Stimulated activated CD4-positive, alpha-beta T cell treated with anti-CD3 and anti-CD28 coated beads, TNF-alpha, amount 100 ng/mL, for 24 hours (primary cell): ENCODE measurements at places on chromosomes 6 and 20.

DNA sequence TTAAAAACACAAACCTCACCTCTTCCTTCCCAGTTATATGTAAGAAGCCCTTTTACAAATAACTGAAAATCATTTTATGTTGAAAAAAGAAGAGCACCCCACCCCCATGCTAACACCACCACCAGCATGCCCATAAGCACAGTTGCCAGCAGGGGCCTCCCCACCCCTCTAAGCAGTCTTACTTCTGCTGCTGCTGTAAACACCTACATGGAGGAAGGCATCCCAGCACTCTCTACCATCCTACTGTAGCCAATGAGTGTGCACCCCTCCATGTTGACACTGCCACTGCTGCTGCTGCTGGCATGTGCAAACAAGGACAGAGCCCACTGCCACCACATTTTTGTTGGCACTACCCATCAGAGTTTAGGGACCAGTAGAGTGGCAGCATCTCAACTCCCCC lies 49.6 kb upstream of the PHIP start:
- no peak for DNase-seq

DNA sequence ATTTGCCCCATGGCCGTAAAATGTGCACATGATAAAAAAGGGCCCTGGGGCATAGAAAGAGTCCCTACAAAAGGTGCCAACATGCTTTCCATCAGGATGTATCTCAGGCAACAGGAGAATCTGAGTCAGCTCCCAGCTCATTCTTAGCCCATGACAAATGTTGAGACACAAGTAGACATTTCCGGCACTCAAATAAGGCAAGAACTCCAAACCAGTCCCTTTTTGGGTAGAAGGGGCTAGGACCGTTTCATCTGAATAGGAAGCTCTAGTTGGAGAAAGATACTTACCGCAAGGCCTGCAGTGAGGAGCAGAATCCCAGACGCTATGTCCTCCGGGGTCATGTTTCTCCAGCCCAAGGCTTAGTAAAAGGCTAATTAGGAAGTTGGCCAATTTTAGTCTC lies 261.0 kb upstream of the RIN2 start:
- DNase-seq: no peak

DNA sequence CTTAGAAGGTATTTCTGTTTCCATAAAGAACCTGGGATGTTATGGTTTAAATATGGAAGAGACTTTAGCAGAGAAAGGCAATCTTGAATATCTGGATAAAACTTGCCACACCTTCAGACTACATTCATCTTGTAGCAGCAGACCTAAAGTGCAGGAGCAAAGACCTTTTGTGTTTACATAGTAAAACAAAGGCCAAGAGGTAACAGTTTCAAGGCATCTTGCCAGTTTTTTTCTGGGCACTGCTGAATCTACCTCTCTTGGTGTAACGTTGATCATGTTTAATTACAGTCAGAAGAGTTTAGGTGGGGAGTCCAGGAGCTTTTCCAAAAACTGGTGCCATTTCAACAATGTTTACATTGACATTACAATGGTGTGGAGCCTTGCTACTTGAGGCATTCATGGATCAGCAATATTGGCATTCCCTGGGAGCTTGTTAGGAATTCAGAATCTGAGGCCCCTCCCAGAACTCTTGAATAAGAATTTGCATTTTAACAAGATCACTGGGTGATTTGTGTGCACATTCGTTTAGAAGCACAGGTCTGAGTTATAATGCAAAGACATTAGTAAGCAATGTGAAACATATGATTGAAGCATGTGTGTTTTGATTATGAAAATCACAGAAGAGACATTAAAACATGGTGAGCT lies 94.5 kb downstream of the F13A1 start:
- no peak for DNase-seq

DNA sequence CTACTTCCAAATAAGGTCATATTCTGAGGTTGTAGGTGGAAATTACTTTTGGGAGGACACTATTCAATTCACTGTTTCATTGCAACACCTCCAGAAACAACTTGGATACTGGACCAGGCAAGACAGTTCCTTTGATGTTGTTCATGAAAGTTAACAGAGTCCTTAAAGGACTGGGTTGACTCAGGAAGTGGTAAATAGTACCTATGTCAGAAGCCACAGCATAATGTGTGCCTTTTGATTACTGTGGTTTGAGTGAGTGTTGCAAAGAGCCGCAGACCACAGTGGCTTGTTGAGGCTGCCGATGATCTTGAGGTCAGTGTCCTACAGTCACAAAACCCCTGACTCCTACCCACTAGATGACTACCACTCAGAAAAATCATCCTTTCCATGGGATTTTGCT lies 10.9 kb downstream of the IL20RA start:
- peak; percentile 42 for DNase-seq

GRCh38 chr20:24961384-24962181 lies 12.5 kb downstream of the CST7 start:
- DNase-seq: no peak

- no peak for DNase-seq
Measured at GRCh38 chr20:6104493-6105188, 18.2 kb downstream of the FERMT1 start.

DNA sequence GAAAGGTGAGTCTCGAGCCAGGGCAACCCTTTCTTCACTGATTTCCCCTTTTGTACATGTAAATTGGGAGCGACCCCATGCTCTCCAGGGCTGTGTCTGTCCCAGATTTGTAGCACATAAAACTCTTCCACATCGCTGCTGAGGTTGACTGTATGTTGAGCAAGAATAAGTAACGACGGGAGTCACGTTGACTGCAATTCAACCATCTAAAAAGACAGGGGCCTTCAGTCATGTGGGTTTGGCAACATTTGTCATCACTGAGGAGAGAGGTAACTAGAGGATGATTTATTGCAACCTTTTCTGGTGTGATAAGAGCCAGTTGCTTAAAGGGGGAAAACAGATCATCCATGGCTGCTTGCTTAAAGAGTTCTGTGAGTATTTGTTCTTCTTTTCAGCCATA lies 159.4 kb upstream of the SULF2 start:
- DNase-seq: no peak

GRCh38 chr20:56932575-56933330 lies 303.6 kb downstream of the TFAP2C start:
- DNase-seq: no peak

DNA sequence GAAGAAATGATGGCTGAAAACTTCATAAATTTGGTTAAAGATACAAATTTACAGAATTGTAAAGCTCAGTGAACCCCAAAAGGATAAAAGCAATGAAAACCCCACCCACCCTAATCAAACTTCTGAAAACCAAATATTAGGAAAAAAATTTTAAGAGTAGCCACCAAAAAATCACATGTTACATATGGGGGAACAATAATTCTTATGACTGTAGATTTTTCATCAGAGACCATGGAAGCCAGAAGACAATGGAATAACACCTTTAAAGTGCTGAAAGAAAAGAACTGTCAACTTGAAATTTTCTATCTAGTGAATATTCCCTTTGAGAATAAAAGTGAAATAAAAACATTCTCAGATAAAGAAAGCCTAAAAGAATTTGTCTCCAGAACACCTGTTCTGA lies 24.4 kb downstream of the PROCR start:
- DNase-seq: no peak

GRCh38 chr20:58223358-58223941 lies 5.0 kb downstream of the ANKRD60 start:
- no peak for DNase-seq

DNA sequence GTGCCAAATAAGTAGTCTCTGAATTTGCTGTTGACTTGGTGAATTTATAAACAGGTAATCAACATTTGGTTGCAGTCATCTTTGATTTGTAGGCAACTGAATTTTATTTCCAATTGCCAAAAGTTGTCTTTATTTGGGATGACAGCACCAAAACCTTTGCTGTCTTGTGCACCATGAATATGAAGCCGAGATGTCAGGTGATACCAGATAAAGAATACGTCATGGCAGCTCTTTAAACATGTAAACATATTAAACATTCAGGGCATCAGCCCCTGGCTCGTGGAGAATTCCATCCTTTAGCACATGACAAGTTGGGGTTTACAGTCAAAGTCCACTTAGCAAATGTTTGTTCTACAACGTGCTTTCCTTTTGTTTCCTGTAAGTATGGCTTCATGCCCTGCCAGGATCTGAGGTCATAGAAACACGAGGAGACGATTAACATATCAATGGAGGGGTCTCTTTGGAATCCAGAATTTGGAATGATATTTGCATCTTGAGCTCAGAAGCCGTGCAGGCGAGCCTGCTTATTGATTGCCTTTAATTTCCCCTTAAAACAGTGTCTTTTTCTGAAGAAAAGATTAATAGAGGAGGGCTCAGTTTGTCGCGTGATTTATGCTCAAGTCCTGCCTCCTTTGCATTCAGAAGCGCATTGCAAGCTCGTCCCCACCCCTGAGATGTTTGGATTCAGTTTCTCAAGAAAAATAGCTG lies 170.2 kb upstream of the ZNF217 start:
- no peak for DNase-seq

GRCh38 chr6:87661503-87661902 lies 40.5 kb downstream of the AKIRIN2 start:
- DNase-seq: no peak

- no peak for DNase-seq
Measured at GRCh38 chr6:156557251-156557910, 219.8 kb upstream of the ARID1B start.

- no peak for DNase-seq
Measured at GRCh38 chr6:45835721-45836437, 179.8 kb downstream of the CLIC5 start.

GRCh38 chr6:45665859-45666258 lies 288.1 kb upstream of the SUPT3H start:
- DNase-seq: no peak

DNA sequence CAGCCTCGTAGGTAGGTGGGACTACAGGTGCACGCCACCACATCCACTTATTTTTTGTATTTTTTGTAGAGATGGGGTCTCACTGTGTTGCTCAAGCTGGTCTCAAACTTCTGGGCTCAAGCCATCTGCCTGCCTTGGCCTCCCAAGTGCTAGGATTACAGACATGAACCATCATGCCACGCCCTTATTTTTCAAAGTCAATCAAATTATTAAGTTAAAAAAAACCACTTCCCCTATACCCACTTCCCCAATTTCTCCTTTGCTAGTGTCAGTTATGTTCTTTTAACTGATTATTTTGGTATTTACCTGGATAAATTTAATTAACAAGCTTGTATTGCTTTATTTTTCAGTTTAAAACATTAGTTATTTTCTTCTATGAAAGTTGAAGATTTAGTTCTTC lies 49.6 kb downstream of the RIOK1 start:
- DNase-seq: no peak

GRCh38 chr6:2877960-2878359 lies 25.1 kb downstream of the SERPINB9 start:
- no peak for DNase-seq

- peak; percentile 38 for DNase-seq
Measured at GRCh38 chr6:29792123-29793035, 35.2 kb upstream of the HLA-G start.

DNA sequence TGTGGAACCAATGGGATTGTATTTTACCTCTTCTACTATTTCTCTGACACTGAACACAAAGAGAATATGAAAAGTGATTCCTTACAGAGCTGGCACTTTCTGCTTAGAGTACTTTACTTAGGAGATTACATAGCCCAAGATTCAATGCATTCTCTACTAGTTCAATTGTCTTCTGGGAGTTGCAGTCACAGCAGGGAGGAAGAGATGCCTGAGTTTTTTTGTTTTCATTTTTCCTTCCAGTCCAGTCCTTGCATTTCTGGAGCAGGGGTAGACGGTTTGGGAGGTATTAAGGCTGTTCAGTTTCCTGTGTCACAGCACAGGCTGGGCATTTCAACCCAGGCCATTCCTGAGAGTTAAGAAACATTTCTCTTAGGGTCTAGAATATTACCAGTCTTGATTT lies 42.0 kb upstream of the SLC2A12 start:
- no peak for DNase-seq

DNA sequence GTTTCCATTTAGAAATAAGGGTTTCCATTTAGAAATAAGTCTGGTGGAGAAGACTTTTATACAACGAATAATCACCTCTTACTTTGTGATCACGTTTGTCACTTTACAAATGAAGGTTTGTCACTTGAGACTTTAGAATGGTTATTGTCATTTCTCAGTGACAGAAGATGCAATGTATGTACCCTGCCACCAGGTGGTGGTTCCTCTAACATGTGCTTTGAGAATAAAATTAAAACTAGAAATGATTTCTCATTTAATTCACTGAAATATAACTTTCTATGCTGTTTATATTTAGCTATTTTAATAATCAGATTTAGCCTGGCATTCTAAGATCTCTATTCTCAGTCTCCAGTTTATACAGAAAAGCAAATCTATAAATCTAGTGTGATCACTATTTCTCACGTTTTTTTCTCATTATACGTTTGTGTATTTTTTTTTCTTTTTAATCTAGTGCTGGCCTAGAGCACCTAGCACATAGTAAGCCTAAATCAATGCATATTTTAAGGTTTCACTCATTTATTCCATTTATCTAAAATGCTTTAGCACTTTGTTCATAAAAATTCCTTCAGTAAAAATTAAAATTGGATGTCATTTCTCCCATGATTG lies 57.4 kb upstream of the TFAP2D start:
- no peak for DNase-seq

DNA sequence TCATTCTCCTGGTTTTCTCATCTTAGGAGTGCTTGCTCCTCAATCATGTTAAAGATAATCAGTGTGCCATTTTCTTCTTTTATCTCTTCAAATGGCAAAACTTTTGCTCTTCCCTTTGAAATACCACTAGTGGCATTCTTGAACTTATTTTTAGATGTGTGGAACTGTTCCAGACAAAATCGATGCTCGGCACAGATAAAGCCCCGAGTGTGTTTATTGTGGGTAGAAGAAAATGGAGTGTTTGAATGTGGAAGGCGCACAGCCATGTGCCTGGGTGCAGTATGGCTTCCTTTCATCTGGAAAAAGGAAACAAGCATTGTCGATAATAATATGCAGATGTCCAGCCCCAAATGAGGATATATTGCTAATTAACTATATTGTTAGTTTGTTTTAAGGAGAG lies 42.4 kb downstream of the ISM1 start:
- no peak for DNase-seq

DNA sequence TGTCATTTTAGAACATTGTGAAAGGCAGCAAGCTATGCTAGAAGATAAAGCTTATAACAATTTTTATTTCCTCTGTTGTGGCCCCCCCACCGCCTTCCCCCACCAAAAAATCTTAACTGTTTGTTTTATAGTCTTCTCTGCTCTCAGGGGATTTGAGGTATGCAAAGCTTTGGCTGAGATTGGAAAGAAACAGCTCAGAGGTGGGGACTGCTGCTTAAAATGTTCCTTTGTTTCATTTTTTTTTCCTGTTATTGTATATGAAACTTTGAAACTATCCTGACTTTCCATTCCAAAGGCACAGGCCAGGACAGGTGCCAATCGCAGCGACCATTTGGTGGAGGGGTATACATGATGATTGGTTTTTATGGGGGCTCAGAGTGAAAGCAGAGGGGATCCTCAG lies 114.7 kb upstream of the PHACTR1 start:
- no peak for DNase-seq
